ENCODE measurements at places on chromosomes 3 and 15.

DNA sequence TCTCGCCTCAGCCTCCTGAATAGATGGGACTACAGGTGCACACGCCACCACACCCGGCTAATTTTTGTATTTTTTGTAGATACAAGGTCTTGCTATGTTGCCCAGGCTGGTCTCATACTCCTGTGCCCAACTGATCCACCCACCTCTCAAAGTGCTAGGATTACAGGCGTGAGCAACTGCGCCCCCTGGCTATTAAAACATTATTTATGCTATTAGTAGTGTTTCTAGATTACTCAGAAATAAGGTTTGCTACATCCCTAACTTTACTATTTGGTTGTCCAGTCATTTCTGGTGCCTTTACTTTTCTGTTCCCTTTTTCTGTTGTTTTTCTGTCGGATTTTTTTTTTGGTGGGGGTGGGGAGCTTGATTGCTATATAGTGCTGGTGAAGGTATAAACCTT is 393.6 kb upstream of the TPM1 start:
- no peak for DNase-seq

- DNase-seq: no peak
These were observed 23.6 kb upstream of the BSN start for GRCh38 chr3:49530701-49531100.

- no peak for DNase-seq
These were observed 525.5 kb downstream of the ZIC1 start for GRCh38 chr3:147934451-147935180.

GRCh38 chr3:70833239-70833960 is 521.0 kb upstream of the MDFIC2 start:
- DNase-seq: no peak

DNA sequence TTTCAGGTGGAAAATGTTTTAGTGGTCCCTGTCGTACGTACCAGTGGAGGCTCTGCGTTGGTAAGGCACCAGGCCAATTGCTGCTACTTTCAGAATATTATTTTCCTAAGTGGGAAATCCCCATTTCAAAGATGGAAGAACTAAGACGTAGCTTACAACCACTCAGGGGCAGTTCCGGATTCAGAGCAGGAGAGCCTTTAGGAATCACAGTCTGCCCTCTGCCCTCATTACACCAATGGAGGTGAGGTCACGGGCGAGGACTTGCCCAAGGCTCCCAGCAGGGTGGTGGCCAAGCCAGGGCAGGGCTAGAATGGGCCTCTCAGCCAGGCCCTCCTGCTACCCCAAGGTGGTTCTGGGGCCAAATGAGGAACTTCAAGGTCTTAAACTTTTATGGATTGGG is 72.6 kb downstream of the RASGRF1 start:
- DNase-seq: no peak

DNA sequence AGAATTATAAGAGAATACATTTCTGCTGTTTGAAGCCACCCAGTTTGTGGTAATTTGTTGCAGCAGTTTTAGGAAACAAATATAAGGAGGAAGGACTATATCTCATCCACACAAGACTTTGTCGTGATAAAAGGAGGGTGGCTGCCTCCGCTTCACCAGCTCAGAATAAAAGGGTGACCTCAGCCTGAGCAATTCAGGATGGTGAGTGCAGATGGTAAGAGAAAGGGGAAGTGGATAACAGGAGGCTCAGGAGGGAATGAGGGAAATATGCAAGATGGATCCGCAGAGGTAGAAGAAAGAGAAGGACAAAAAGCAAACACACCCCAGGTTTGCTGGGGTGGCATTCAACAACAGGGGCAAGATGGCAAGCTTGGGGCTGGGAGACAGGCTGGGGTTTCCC is 108.1 kb upstream of the TNFAIP8L3 start:
- DNase-seq: no peak

DNA sequence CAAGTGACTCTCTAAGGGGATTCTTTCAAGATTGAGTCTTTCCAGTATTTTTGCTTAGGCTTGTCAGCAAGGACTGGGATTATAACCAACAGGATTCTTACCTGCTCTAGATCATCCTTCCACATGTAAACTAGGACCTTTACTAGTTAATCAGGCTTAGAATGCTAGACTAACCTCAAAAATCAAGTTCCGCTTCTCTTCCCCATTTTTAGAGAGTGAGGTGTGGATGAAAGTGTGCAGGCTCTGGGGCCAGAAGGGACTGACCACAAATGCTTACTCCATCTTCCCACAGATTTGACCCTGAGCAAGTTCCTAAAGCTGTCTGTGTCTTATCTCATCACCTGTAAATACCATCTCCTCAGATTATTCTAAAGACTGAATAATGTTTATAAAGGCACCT is 89.5 kb upstream of the IL12A start:
- no peak for DNase-seq

- DNase-seq: no peak
These were observed 891.1 kb downstream of the TUSC7 start for GRCh38 chr3:117600666-117601065.

- DNase-seq: no peak
These were observed 237.6 kb upstream of the CHRNA7 start for GRCh38 chr15:31792611-31793199.

- peak; percentile 17 for DNase-seq
These were observed 127.0 kb downstream of the KLHL25 start for GRCh38 chr15:85667491-85668424.

GRCh38 chr3:45343947-45344346 is 44.4 kb upstream of the LARS2 start:
- no peak for DNase-seq

GRCh38 chr3:114331007-114331406 is 37.2 kb downstream of the TIGIT start:
- no peak for DNase-seq

- DNase-seq: no peak
These were observed 102.2 kb downstream of the CD47 start for GRCh38 chr3:107988460-107989175.

DNA sequence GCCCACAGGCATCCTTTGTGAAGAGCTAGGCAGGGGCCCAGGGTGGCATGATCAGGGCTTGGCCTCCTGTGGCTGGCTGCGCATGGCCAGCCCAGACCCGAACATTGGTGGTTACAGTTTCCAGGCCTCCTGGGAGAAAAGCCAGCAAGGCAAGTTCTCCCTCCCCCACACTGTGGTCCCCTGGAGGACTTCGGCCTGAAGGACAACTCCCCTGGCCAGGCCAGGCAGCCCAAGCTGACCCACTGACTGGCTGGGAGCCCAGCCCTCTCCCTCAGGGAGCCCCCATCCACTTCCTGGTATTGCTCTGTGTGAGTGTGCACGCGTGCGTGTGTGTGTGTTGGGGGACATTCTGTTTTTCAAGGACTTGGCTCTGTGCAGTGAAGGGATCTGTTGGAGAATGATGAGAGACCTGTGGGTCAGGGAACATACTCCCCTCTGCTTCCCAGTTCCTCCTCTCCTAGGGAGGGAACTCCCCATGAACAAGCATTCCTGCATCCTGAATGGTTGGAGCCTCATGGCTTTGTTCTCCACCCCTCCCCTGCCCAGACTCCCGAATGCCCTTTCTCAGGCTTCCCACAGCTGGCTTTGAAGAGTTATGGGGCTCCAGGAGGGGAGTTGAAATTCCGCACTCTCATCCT is 29.5 kb downstream of the CORO2B start:
- peak; percentile 75 for DNase-seq

- DNase-seq: no peak
These were observed 7.3 kb downstream of the TPM1 start for GRCh38 chr15:63049783-63050371.

GRCh38 chr3:50389414-50389767 is 30.1 kb upstream of the TMEM115 start:
- no peak for DNase-seq

GRCh38 chr3:105427332-105427731 is 60.6 kb downstream of the ALCAM start:
- no peak for DNase-seq

GRCh38 chr15:39592500-39592899 is 11.6 kb downstream of the THBS1 start:
- no peak for DNase-seq

Data from Ammon's horn (tissue), 1 donor.